ENCODE measurements at places on chromosomes 4 and X.

DNA sequence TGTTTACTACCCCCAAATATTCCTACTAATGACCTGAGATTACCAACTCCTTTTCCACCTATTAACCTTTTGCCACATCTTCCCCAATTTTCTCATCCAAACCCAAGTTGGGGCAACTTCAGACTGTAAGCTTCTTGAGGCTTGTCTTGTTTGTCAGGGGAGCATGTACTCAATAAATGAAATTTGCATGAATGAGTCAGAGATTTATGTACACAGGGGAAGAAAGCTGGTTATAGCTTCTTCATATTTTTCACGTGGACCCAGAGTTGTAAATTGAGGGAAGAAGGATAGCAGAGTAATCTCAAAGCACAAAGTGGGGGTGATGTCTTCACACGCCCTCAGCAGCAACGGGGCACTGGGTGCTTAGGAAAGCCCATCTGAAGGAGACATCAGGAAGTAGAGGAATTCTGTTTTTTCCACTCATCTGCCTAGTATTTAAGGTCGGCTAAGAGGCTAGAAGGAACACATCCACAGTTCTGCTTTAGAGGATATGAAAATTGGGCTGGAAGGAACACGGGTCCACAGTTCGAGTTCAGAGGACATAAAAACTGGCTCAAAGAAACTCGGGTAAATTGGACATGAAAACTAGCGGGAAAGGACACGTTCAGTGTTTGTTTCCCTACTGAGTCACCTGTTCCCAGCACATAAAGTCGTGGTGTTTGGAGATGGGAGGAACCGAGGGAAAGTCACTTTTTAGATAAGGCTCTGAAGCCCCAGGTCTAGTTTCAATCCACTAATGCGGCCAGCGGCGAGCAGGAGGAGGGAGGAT lies 696 bp upstream of the CA5B start:
- no peak for DNase-seq

- DNase-seq, result no peak
Measured at GRCh38 chrX:29143756-29144155, 556.5 kb downstream of the IL1RAPL1 start.

- DNase-seq, result no peak
Measured at GRCh38 chr4:143417679-143418403, 81.2 kb downstream of the GAB1 start.

GRCh38 chr4:39323821-39324220 lies 42.3 kb downstream of the RFC1 start:
- no peak for DNase-seq

- DNase-seq, result peak; percentile 46
Measured at GRCh38 chr4:133594390-133595207, 445.5 kb downstream of the PCDH10 start.

DNA sequence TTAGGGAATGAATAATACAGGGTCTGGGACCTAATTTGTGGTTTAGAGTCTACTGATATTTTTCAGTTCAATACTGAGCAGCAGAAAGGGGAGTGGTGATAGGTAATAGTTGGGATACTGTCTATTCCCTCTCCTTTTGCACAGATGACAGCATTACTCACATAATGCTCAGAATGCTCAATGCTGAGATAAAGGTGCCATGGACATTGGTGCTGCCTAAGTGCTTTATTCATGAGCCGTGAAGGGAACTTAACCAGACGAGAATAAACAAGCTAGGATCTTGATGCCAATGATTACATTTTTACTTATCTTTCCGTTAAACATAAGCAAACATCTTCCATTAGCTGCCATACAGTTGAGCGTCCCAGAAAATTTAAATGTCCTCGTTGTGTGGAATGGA lies 75.6 kb downstream of the STK32B start:
- DNase-seq, result no peak

- DNase-seq, result peak; percentile 61
Measured at GRCh38 chr4:141132072-141132708, 1.1 kb downstream of the RNF150 start.

Data from astrocyte of the hippocampus (primary cell).